Left lobe of liver (tissue), 2 donors: ENCODE measurements at places on chromosomes 2 and 18. TPM values are rescaled to one million over a fixed set of nuclear protein-coding genes. Genes with fewer than 3 reads are reported as not detected.

The CIB4 gene
- total RNA-seq = not detected

The B3GNT2 gene
- 9.7 TPM for total RNA-seq

The CD8B2 gene
- not detected for total RNA-seq

The MC5R gene
- total RNA-seq = not detected

The SIX3 gene
- not detected for total RNA-seq

The NYAP2 gene
- not detected for total RNA-seq

The GKN2 gene
- not detected for total RNA-seq

The GPR39 gene
- 7.4 TPM for total RNA-seq

GRCh38 chr2:179931502-179931901 is 70.1 kb upstream of the ZNF385B start:
- no peak for DNase-seq

DNA sequence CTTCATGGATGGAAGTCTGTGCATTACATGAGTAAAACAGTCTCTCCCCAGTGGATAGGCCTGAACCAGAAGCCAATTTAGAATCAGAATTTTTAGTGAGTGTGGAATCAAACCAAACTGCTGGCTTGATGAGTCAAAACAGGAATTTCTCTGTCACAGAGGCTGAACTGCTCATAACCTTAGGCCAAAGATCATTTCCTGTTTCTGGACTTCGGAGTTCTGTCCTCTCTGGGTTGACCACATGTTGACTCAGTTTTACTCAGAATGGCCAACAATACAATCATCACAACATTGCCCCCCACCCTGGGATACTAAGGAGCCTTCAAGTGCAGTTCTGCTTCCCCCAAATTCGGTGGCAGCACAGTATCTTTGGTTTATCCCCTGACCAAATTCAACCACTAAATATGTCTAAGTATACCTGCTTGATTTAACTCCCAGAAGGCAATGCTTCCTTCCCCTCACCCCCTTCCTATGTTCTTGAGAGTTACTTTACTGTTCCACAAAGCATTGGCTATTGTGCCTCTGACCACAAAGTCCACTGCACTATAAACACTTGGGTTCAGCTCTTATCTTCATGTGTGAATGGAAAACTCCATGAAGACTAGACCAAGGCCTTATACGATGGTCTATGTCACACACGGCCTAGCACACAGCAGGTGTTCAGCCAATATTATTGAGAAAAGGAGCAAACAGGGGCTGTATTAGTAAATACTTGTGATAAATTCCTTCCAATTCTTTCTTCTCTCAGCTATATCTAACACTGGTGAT is 67.8 kb downstream of the NXPH2 start:
- DNase-seq = no peak

DNA sequence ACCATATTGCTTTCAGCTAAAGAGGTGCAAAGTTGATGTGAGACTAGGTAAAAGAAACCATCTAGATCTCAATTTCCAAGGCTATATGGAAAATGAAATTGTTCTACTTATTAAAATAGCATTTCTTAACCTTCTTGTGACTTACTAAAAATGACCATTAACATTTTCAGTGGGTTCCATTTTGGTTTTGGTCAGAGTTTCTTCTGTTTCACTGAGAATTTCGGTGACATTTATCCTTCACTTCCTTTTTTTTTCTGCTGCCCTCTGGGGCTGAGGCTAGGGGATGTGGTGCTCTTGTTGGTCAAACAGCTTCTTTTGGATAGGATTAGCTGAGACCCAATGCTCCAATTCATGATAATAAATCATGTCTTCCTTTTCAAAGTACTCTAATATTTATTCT is 44.3 kb upstream of the REL start:
- no peak for DNase-seq

- peak; percentile 34 for DNase-seq
Observed at GRCh38 chr2:239674101-239674980, 273.5 kb upstream of the HDAC4 start.

DNA sequence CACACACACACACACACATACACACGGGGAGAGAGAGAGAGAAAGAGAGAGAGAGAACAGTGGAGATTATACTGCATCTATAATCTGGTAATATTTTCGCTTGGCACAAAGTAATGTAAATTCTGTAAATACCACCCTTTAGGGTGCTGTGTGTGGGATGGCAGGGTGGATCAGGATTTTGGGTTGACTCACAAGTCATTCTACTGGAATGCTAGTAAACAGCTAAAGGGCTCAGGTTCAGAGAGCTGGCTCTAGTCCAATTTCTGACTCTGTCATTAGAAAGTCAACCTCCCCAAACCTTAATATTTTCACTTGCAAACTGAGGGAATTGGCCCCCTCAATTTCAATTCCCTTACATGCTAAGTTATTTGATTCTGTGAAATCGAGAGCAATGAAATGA is 308.3 kb downstream of the TSN start:
- DNase-seq = no peak

DNA sequence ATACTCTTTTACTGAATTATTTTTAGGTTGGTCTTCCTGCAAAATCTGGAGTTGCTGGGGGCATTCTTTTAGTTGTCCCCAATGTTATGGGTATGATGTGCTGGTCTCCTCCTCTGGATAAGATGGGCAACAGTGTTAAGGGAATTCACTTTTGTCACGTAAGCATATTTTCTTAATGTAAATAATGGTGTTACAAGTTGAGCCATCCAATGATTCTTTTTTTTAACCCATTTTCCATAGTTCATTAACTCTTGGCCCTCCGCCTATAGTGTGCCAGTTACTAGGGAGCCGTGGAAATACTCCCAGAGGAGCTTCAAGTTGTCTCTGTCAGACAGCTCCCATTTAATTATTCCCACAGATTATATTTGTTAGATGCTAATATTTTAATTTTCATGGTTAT is 49.8 kb downstream of the GLS start:
- DNase-seq = no peak

DNA sequence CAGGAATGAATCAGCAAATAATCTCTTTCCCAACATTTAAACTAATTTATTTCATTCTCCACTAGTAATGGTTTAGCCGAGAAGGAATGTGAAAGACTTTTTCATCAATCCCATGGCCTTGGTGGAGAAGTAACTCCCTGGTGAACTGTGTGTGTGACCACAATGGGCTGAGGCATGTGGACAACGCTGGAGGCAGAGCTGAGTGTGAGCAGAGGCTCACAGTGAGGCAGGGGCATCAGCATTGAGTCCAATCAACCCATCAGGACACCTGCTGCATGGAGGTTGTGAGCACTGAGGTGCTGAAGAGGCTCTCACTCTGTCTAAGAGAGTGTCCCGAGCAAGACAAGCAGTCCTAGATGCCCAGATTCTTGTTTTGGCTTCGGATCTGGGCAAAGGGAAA is 78.6 kb downstream of the ZNF519 start:
- DNase-seq = no peak

DNA sequence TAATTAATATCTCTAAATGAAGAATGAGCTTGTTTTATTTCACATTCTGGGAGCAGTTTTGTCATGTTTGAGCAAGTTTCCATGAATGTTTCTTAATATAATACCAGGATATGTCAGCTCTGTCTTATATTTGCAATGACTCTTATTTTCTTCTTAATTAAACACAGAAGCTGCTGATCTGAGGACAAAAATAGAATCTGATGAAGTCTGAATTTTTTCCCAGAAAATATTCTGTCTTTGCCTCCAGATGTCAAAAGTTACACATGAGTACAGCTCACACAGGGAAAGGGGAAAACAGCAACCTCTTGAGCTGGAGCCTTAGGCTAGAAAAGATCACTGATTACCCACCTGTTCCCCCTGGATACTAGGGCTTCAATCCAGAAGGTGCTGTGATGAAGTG is 606.6 kb upstream of the SYT4 start:
- no peak for DNase-seq

DNA sequence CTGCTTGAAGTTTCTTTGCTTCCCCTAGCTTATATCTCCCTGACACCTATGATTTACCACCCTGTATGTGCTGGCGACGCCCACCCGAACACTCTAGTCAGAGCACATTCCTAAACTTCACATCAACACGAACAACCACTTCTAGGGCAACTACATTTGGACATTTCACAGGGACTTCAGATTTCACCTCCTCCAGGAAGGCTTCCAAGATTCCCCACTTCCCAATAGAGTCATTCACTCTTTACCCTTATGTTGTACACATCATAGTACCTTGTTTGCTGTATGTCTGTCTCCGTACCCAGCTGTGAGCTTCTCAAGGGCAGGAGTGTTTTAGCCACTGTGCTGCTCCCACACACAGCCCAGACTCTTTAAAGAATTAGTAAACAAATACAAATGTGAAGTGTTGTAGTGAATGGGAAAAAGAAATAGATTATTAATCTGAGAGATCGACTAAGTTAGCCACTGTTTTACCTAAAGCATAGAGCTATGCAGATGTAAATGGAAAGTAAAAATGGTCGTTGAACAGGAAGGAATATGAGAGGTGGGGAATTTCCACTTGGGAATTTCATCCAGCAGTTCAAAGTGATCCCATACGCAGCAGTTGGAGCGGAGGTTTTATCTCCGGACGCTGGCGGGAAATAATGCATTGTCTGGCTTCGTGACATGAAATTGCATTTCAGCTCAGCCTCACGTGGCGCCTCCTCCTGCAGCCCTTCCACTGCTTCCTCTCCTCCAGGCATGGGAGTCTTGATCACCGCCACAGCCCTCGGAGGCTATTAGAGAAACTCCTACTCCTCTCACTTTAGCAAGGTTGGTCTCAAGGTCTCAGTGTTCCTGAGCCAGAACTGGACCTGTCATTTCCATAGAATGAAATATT is 233.4 kb upstream of the COPS8 start:
- DNase-seq = no peak

DNA sequence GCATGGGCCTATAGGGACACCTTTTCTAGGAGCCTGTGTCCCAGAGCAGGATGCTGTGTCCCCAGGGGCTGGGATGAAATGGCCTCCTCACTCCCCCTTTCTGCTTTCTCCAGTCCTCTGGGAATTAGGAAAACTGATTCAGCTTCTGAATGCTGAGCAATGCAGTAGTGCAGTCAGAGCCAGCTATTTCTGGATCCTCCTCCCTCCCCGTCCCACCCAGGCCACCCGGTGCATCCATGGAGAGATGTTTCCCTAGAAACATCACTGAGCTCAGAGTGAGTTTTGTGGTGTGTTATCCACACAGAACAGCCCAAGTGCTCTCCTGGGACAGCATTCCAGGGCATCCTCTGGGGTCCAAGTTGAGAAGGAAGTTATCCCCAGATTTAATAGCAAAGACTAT is 125.5 kb downstream of the LOXHD1 start:
- no peak for DNase-seq

DNA sequence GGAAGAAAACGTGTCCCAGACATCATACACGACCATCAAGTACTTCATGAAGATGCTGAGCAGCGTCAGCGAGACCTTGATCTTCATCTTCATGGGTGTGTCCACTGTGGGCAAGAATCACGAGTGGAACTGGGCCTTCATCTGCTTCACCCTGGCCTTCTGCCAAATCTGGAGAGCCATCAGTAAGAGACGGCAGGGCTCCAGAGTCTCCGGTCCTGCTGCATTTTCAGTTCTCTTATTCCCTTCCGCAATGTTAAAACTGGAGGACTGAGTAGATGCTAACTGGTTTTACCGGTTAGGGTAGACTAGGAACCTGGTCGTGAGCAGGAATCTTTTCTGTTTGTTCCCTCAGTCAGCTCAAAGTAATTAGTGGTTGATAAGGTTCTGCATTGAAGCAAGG is 32.3 kb downstream of the SLC9A4 start:
- DNase-seq = no peak

DNA sequence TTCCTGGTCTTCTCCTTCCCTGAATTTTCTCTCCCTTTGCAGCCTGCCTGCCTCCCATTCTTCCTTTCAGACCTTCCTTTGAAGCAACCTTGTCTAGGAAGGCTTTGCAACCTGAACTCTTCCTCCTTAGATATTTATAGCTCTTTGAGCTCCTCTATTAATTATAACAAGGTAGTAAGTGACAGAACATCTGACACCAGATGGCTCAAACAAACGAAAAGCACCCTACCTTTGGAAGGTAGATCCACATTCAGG is 57.2 kb upstream of the SLC1A4 start:
- no peak for DNase-seq

DNA sequence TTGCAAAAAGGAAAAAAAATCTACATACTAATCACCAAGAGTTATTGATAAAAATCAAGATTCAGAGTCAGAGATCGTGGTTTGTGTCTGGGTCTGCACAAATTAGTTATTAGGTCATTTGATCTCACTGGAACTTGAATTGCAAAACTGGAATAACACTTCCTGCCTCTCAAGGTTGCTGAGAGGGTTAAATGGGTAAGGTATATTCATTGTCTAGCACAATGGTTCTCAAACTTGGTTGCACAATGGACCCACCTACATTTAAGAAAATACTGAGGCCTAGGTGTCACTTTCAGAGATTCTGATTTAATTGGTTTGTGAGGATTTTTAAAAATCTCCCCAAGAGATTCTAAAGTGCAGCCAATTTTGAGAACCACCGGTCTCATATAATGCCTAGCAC is 84.8 kb downstream of the COBLL1 start:
- no peak for DNase-seq

DNA sequence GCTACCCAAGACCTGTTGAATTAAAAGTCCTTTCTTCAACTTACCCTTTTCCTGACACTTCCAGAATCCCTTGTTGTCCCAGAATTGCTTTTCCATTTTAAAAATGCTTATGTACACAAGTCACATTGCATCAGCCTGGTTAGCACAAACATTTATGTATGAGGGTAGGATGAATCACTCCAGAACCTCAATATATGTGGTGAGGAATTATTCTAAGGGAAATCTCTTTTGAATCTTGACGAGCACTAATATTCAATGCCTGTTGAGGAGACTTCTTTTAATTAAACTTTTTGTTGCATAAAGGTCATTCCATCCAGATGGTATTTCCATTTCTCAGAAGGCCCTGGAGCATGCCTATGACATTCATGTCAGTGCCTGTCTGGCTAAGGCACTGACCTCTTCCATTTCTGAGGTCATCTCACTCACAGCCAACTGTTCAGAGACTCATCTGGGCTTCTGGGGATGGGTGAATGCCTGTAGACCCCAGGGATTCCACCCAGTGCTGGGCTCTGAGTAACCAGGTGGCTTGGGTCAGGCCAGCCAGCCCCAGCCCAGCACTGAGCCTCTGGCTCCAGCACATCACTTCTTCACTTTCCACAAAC is 28.2 kb downstream of the ACMSD start:
- DNase-seq = no peak

- DNase-seq = no peak
Observed at GRCh38 chr2:20103530-20103929, 52.1 kb upstream of the LAPTM4A start.

DNA sequence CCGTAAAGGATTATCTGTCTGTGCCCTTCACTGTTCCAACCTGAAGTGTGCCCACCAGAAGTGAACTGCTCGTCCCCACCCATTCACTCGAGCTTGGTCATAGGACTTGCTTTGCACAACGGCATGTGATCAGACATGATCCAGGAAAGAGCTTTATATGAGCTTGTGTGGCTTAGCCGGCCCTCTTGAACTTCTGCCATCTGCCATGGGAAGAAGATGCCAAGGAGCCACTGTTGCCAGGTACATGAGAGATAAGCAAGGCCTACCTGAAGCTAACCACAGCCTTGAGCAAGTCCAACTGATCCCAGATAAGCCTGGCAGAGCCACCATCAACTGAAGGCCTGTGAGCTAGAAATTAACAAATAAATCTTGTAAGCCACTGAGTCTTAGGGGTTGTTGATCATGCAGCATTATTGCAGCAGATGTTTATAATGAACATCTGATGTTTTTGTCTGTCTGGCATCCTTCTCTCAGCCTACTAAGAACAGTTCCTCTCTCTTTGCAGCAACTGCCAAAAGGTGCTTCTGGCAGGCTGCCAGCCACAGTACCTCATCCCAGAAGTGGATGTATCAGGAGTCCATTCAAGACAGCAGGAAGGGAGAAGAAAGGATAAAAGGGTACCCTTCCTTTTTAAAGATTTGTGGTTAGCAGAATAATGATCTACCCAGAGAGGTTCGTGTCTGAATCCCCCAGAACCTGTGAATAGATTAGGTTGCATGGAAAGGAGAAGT is 16.8 kb downstream of the DBI start:
- DNase-seq = no peak
